ENCODE measurements at places on chromosomes 11 and 22.

DNA sequence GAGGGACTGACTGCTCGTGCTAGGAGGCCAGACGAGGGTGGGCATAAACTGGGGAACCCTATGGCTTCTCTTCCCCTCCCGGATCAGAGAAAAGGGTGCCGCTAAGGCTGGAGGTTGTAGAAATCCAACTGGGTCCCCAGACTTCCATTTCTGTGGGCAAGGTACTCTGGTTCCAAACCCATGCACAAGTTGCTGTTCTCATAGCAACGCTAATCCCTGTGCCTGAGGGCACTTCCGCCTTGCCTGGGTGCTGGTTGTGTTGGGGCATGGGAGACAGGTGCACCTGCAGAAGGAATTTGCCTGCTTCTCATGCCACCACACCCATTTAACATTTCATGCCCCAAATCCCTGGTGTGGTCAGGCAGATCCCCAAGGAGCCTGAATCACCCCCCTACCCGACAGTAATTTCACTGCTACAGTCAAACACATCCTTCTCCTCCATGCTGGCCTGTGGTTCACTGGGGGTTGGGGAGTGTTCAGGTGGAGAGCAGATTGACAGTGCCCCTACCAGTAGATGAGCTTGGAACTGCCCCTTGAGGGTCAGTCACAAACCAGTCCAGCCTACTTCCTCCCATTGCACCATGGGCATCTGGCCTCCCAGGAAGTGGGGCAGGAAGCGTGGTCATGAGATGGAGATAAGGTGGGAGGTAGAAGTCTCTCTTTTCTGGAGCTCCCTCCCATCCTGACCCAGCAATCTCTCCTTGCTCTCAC is 1.2 kb downstream of the C2CD2L start:
- DNase-seq = no peak

- no peak for DNase-seq
These were observed 12.3 kb downstream of the BLID start for GRCh38 chr11:122103726-122104125.

DNA sequence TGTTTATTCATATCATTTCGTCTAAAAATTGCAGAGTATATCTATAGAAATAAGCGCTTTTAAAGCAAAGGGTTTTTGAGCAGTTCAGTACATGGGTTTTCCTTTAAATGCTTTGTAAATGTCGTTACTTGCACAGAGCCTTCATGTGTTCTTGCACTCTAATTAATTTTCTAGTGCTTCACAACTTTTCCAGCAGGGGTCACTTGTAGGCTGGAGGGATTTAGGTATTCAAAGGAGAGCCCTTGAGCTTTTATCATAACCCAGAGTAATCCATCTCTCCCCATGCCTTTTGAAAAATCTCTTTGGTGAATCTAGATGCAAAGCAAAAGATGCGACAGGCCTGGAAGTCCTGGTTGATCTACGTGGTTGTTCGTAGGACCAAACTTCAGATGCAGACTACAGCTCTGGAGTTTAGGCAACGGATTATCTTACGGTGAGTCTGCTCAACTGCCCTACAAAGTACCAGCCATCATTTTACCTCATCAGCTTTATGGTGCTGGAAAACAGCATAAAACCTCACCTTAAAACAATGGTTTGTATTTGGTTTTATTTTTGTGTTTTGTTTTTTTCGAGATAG is 60.4 kb downstream of the SFI1 start:
- peak; percentile 36 for DNase-seq

GRCh38 chr11:127451861-127452260 is 451.3 kb upstream of the KIRREL3 start:
- DNase-seq = no peak

DNA sequence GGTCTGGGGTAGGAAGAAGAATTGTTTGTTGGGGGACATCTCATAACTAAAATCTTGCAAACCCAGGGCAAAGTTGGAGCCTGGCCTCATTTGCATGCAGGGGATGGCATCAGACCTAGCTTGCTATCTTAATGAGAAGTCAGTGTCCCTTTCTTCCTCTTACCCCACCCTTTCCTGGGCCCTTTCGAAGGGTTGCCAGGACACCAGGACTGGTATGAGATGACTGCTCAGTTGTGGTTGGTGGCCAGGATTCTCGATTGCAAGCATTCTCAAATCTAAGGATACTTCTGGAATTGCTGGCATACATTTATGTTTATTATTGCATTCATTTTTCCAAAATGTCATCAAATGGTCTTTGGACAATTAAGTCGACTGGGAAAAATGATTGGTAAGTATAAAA is 131.0 kb downstream of the SLC1A2 start:
- DNase-seq = no peak

DNA sequence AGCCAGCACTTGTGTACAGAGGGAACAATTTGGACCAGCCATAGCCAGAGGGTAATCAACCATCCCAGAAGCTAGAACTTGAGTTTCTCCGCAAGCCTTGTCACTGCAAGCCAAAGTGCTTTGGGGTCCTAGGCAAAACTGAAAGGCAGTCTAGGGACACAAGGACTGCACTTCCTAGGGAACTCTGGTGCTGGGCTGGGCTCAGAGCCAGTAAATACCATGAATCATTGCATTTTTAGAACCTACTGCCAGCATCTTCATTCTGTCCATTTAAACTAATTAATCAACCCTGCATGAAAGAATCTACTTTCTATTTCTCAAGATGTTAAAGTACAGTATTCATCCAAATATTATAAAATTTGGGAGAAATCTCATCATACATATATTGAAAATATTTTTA is 20.0 kb downstream of the PATE3 start:
- no peak for DNase-seq

GRCh38 chr11:88295028-88295427 is 42.5 kb downstream of the CTSC start:
- no peak for DNase-seq

GRCh38 chr11:68200639-68201038 is 12.5 kb downstream of the KMT5B start:
- no peak for DNase-seq

DNA sequence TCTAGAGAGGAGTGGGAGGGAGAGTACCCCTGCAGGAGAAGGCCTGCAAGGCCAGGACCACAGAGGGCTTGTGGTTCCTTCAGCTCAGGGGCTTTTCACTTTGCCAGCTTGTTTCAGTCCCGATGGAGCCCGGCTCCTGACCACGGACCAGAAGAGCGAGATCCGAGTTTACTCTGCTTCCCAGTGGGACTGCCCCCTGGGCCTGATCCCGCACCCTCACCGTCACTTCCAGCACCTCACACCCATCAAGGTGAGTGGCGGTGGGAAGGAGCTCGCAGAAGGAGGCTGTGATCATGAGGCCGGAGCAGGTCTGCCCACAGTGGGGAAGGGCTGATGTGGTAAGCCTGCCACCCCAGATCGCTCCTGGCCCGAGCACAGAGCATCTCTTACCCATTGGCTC is 13.5 kb downstream of the ACP2 start:
- DNase-seq = no peak
